ENCODE measurements at places on chromosomes 12 and 14.

- DNase-seq = no peak
Measured at GRCh38 chr14:27739657-27740156, 1026.9 kb upstream of the FOXG1 start.

DNA sequence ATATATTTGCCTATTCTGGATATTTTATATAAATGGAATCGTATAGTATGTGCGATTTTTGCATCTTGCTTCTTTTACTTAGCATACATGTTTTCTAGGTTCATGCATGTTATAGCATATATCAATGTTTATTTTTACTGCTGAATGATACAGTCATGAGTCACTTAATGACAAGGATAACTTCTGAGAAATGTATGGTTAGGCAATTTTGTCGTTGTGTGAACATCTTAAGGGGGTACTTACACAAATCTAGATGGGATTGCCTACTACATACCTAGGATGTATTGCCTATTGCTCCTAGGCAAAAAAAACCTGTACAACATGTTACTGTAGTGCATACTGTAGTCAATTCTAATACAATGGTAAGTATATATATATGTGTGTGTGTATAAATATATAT is 8.8 kb downstream of the USP15 start:
- no peak for DNase-seq

DNA sequence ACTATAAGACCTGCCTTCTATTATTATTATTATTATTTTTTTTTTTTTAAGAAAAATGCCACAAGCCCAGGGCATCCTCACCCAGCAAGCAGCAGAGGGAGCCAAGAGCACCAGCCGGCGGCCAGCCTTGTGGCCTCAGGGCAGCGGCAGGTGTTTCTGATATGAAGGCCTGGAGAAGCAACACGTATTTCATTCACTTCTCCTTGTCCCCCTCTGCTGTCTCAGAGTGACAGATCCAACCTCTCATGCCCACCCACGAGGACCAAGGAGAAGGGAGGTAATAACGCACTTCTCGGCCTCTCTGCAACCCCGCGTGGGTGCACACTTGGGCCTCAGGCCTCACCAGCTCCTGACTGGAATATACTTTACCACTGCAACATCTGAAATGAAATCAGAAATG is 25.4 kb downstream of the CDC42BPB start:
- DNase-seq = peak; percentile 47

- no peak for DNase-seq
Measured at GRCh38 chr12:7856516-7856915, 16.2 kb downstream of the SLC2A14 start.

- peak; percentile 92 for DNase-seq
Measured at GRCh38 chr12:104643819-104644669, 187.3 kb downstream of the CHST11 start.

GRCh38 chr14:79278798-79279644 is 932.3 kb downstream of the DIO2 start:
- DNase-seq = peak; percentile 93

GRCh38 chr14:35231207-35231760 is 60.9 kb upstream of the PSMA6 start:
- no peak for DNase-seq

- DNase-seq = no peak
Measured at GRCh38 chr12:20946732-20947131, 136.2 kb downstream of the SLCO1B3 start.

DNA sequence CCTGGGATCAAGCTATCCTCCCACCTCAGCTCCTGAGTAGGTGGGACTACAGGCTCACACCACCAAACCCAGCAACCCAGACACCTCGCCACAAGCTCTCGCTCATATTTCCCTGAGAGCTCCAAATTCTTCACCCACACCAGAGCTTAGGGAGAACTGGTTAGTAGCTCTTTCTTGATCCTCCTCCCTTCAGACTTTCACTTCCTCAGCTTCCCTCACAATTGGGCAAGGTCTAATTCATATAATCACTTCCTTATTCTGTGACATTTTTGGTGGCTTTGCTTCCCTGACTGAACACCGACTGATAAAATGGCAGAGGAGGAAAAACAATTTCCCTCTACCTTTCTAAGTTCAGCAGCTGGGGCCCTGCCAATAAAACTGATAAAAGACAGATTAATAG is 88.5 kb downstream of the GXYLT1 start:
- DNase-seq = no peak

DNA sequence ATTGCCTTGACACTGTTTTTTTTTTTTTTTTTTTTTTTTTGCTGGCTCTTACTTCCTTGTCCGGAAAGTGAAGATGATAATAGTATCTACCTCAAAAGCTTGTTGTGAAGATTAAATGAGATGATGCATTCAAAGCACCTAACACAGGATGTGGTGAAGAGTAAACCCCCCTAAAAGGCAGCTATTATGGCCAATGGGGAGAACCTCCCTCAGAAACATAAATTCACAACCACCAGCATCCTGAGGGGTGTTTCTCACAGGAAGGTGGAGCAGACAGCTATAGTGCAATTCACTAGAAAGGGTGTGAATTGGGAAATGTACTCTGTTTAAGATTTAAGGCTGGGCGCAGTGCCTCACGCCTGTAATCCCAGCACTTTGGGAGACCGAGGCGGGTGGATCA is 85.4 kb upstream of the CRY1 start:
- DNase-seq = no peak

GRCh38 chr12:5375547-5376295 is 56.2 kb upstream of the NTF3 start:
- no peak for DNase-seq

DNA sequence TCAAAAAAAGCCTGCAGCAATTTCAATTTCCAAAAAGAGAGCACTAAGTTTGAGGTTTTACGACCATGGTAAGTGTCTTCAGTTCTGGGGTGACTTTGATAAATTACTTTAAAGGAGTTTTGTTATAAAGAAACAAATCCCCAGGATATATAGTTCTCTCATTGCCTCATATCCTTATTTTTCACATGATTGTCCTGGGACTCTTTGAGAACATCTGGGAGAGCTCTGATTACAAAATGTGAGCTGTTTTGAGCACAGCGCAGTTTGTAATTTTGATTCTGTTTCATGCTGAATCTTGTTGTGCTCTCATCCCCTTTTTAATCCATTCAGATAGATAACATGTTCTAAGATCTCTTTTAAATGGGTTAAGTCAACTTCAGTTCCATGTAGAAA is 67.7 kb upstream of the DCN start:
- DNase-seq = no peak

- no peak for DNase-seq
Measured at GRCh38 chr14:95545515-95546168, 10.8 kb downstream of the GLRX5 start.

DNA sequence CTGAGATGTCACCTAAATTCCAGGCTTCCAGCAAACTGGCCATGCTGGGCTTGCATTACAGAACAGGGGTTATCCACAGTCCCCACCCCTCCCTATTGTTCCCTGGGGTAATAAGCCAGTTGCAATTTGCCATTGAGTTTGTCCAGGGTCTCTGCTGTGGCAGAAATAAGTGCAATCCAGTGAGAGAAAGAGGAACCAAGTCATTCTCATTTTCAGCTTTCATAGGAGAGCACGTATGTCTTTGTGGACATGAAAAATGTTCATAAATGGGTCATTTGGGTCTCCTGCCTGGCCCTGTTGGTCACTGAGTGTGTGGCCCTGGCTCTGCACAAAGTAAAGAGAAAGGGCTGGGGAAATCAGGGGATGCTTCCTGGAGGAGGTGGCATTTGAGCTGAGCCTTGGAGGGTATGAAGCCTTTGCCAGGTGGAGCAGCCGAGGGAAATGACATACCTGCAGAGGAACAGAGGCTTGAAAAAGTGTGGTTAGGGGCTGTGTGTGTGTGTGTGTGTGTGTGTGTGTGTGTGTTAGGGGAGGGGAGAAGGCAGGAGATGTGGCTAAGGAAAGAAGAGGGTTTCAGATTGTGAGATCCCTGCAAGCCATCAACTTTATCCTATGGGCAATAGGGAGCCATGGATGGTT is 29.3 kb downstream of the CMKLR1 start:
- DNase-seq = no peak

GRCh38 chr12:77500089-77500488 is 330.6 kb upstream of the NAV3 start:
- DNase-seq = no peak

DNA sequence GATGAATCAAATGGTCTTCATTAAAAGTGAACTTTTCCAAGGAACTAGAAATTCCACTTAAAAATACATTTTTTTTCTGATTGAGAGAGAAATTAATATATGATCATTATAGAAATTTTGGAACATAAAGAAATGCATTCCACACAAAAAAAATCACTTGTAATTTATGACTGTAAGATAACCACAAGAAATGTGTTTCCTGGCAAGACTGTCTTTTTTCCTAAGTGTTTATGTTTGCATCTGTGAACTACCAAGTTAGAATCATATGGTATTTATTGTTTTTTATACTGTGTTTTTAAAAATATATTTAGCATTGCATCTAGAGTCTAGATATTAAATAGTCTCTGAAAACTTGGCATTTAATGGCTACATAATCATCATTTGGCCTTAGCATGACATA is 726.8 kb downstream of the BCL11B start:
- DNase-seq = no peak

- peak; percentile 10 for DNase-seq
Measured at GRCh38 chr12:102806110-102806509, 110.9 kb downstream of the PAH start.

DNA sequence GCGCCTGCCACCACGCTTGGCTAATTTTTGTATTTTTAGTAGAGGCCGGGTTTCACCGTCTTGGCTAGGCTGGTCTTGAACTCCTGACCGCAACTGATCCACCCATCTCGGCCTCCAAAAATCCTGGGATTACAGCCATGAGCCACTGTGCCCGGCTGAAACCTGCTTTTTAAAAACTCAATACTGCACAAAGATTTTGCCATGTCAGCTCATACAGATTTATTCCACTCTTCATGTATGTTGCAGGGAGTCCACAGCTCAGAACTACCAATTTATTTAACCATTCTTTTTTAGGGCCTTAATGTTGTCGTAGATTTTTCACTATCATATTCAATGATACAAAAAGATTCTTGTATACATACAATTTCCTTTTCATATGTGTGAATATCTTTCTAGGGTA is 20.0 kb downstream of the ZCCHC8 start:
- no peak for DNase-seq

DNA sequence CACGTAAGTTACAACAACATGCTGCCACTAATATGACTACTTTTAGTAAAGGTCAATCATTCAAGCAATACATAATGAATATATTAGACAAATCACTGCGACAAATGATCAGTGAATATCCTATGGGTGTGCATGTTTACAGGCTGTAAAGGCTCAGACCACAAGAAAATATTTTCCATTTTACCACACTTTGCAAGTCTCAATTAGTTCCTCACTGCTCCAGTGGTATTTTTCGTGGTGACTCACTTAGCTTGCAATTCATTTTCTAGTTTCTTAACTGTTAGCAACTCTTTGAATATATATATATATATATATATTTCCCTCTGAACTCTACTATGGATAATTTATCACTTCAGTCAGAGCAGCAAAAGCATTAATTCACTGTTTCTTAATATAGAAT is 96.9 kb downstream of the EML5 start:
- DNase-seq = no peak

- DNase-seq = no peak
Measured at GRCh38 chr12:131402781-131403396, 308.0 kb upstream of the SFSWAP start.

Measured in COR-L47 (cell line).